Activated CD8-positive, alpha-beta memory T cell treated with anti-CD3 and anti-CD28 coated beads for 36 hours (primary cell): ENCODE measurements at places on chromosomes 1 and 21. TPM values are rescaled to one million over a fixed set of nuclear protein-coding genes. Genes with fewer than 3 reads are reported as not detected.

LCA5L gene
- total RNA-seq, result 0.46 TPM

MATN1 gene
- 0.27 TPM for total RNA-seq

BTBD8 gene
- 0.90 TPM for total RNA-seq

RASSF5 gene
- total RNA-seq, result 199 TPM
